ENCODE measurements at places on chromosomes 2 and 18.

DNA sequence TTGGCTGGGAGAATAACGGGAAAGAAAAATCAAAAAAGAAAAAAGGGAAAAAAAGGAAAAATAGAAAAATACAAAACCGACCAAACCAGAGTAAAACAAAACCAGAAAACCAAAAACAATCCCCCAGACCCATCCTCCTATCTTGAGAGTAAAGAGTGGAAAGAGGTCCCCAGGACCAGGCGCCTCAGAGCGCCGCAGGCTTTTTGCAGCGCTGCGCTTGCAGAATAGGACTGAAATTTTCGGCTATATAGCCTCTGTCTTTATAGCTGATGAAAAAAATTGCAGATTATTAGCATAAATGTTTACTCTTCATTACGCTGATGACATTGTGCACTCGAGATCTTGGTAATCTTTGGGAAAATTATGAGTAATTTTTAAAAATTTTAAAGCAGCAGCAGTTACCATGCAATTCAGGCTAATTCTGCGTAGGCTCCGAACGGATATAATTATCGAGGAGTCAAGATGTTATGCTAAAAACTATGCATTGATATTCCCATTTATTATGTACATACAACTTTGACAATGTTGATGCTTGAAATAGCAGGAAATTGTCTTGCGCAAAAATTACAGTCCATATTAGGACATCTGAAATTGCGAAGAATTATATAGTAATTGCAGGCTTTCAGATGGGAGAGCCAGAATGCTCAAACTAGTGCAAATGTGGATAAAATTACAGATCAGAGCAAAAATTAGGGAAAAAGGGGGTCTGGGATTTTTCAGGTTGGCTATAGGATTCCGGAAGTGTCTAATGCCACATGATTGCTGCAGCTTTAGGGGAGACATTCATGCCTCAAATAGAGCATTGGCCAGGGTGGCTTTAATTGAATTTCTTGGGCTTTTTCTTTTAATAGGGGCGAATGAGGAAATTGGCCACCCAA is 8.3 kb downstream of the DLX1 start:
- no peak for DNase-seq

DNA sequence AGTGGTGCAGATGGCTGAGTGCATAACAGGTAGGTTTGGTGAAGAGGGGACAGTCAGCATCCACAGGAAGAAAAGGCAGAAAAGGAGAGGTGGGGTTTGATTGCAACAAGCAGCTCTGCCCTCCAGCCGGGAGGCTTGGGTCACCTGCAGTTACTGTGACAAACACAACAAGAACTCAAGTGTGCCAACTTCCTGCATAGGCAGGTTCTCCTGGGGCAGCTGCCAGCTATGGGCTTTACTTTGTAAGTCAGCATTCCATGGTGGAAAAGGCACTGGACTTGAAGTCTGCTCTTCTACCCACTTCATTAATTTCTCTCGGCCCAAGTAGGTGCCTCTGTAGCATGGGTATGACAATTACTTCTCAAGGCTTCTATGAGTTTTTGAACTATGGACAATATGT is 98.9 kb downstream of the MYT1L start:
- no peak for DNase-seq

- no peak for DNase-seq
Observed at GRCh38 chr2:240590681-240591111, 4.2 kb downstream of the CAPN10 start.

DNA sequence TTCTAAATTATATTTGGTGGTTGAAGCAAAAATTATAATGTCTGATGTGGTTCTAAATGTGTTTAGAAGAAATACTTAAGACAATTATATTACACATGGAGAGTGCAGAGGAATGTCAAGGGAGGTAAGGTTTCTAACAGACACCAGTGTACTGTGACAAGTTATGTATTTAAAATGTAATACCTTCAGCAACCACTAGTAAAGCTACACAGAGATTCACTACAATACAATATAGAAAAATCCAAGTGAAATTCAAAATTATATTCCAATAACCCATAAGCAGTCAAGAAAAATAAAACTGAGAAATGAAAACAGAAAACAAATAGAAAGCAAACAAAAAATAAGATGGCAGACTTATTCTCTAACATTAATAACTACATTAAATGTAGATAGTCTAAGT is 249.5 kb upstream of the KLHL14 start:
- DNase-seq: no peak

GRCh38 chr2:105393373-105394055 is 5.3 kb downstream of the FHL2 start:
- DNase-seq: peak; percentile 57

GRCh38 chr2:217739741-217740140 is 263.1 kb downstream of the TNS1 start:
- no peak for DNase-seq

- DNase-seq: no peak
Observed at GRCh38 chr2:68970566-68971265, 3.7 kb upstream of the GKN1 start.

DNA sequence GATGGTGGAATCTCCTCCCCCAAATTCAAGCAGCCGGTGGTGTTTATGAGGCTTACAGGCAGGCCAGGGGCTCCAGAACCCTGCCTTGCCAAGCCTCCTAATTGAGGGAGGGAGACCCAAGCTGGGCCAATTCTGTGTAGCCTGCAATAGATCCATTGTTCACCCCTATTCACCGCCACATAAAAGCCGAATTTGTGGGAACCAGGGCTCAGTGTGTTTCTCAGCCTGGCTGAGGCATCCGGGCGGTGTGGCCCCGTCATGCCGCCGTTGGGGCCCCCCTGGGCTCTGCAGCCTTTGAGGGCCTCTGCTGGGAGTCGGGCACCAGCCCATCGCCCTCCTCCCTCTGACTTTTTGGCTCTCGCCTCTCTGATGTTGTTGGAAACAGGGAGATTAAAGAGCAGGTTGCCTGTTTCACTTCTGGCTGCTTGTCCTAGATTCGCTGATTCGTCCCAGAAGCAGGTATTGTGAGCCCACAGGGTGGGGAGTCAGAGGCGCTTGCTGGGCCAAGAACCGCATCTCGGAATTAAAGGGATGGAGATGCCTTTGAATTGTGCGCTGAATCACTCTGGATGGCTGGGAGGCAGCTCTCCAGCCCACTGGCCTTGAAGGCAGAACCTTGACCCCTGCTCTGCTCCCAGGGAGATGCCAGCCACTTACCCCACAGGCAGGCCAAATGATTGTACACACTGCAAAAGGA is 14.7 kb upstream of the OTOS start:
- no peak for DNase-seq

DNA sequence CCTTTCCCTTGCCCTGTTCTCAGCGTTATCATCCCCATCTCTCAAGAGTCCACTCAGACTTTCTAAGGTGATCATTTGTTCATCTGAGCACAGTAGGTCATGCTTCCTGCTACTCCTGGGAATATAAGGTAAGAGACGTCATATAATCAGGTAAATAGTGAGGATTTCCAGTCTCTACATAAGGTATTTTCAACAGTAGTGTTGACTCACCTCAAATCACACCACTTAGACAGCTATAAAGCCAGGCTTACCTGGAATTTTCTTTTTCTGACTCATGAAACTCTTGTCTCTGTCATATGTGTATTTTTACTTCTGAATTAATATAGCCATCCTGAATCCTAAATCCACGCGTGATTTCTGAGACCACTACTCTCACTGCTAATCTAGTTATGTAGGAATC is 443.2 kb downstream of the ARHGAP15 start:
- no peak for DNase-seq

DNA sequence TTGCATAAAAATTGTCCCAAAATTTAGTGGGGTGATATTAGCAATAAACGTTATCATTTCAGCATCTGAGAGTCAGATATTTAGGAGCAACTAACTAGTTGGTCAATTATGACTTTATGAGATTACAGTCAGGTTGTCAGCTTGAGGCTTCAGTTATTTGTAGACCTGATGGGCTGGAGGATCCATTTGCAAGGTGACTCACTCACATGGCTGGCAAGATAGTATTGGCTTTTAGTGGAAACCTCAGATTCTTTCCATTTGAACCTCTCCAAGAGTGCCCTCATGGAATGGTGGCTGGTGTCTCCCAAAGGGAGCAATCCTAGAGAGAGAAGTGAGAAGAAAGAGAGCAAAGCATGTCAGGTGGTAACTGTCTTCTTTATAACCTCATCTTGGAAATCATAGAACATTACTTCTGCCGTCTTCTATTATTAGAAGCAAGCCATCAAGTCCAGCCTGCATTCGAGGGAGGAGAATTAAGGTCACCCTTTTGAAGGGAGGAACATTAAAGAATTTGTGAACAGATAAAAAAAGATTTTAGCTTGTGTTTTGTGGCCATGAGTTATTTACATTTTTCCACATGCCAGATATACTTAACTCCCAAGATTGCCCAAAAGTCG is 92.5 kb downstream of the HAUS1 start:
- no peak for DNase-seq

- DNase-seq: no peak
Observed at GRCh38 chr2:71637736-71638135, 184.4 kb downstream of the DYSF start.

DNA sequence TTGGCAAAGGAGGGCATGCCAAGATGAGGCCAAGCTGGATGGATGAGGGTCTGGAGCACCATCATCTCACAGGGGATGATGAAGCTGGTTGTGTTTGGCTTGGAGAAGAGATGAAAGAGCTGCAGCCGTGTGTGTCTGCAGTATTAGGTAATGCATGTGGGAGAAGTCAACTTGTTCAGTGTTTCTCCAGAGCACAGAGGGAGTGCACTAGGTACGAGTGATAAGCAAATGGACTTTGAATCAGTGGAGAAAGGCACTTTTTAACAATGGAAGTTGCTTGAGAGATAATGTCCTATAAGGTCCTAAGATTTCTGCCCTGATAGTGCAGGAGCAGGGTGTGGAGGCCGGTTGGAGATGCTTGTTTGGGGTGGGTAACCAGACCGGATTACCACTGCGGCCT is 36.0 kb downstream of the SLC14A2 start:
- DNase-seq: no peak

DNA sequence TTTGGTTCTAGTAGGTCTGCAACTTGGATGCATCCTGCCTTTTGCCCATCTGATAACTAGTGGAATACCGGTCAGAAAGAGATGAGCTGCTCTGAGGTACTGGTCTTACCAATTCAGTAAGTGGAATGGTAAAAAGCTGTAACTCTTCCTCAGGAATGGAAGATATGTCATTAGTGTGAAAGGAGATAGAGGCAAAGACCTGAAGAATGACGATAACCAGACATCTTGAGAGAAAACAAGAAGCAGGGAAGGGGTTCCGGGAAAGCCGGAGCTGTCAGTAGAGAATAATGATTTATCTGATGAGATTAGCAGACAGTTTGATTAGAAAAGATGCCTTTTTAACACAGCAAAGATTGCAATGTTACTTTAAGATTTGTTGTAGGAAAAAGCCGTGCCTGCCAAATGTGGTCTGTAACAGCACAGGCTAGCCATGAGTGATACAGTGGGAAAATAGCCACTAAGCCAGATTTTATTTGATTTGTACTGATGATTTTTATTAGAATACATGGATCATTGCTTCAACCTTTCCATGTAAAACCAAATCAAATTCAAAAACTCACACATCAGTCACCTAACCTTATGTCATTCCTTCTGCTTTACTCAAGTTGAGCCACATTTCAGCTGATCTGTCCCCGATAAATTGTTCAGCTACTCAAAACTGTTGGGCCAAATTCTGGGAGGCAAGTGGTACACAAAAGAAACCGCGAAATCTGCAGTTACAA is 110.0 kb downstream of the TCF4 start:
- DNase-seq: no peak
